Gastrocnemius medialis (tissue), 4 donors: ENCODE measurements at places on chromosomes 4 and X.

GRCh38 chrX:39633293-39633692, 464.5 kb downstream of the BCOR start:
- DNase-seq = no peak

DNA sequence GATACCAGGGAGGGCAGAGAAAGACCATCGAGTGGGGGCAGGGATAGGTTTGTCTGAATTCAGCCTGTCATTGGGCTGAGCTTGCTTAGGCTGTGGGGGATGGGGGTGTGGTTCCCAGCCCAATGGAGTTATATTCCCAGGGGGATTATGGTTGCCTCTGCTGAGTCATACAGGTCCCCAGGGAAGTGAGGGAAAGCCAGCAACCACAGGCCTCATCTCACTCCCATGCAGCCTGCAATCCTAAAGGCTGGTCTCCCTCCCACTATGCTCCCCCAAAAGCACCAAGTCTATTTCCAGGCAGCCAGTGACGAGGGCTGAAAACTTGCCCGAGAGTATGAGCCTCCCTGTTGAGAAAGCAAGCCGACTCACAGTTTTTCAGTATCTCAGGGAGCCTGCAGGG, 39.3 kb downstream of the AFM start:
- DNase-seq = no peak

GRCh38 chr4:144300616-144301015, 160.1 kb upstream of the GYPA start:
- no peak for DNase-seq

- DNase-seq = no peak
Measured at GRCh38 chrX:71466979-71467523, 65.9 kb upstream of the OGT start.

GRCh38 chr4:49516796-49517195, 530.7 kb downstream of the CWH43 start:
- no peak for DNase-seq

DNA sequence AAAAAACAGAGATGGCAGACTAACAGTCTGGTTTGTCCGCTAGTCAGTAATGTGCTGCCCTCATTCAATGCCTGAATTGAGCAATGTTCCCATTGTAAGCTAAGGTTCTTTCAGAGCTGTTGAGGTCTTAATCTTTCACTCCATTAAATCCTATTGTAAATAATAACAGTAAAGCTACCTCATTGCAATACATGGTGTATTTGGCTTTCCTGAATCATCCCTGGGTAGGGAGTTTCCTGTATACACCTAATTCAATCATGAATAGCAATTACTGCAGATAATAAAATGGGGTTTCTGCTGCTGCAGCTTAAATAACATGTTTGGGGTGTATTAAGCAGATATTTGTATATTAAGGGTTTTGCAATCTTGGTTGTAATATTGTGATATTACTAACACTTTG, 1100.2 kb upstream of the INTU start:
- DNase-seq = no peak

GRCh38 chr4:146191766-146192458, 16.4 kb downstream of the LSM6 start:
- peak; percentile 20 for DNase-seq

DNA sequence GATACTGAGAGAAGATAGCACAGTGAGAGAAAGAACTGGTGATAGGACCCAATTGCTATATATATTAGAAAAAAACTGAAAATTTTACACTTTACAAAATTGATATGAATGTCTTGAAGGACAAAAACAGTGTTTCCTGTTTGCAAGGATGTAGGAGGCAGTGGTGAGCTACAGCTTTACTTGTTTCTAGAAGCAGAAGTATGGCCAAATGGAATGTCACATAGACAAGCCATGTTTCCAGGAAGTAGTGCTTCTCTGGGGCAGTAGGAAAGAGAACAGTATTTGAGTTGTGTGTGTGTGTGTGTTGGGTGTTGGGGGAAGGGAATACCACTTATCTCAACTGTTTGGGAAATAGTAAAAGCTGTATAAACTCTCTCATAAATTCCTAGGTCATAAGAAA, 60.9 kb upstream of the IBSP start:
- no peak for DNase-seq

DNA sequence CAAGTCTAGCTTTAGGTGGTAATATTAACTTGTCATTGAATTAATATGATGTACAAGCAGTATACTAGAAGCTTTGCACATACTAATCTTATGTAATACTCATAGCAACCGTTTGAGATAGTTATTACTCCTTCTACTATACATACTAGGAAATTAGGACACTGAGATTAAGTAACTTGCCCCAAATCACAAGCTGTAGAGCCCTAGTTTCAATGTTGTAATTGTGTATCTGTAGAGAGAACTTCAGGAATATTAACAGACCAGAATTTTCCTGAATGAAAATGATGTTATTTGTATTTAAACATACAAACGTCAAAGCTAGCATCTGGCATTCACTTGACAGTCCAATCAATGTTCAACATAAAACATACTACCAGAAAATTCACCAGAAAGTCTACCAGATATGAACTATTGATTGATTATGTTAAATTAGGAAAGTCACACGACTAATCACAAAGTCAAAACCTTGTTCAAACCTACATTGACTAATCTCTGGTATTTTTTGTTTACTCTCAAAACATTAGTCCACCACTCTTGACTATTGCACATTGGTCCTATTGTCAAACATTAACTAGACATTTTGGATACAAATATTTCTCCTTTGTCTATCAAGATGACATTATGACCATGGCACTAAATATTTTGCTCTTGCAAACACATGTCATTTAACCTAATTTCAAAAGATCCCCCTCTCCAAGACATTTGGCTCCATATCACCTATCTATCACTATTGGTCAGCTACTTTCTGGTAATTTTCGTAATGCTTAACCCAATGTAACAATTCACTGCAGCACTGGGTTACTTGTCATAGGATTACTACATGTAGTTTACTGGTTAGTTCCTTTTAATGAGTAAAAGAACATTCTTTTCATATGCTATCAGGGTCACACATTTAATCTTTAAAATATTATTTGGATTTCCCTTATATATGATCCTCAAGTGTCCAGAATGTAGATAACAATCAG, 100.7 kb downstream of the GPC3 start:
- DNase-seq = no peak

DNA sequence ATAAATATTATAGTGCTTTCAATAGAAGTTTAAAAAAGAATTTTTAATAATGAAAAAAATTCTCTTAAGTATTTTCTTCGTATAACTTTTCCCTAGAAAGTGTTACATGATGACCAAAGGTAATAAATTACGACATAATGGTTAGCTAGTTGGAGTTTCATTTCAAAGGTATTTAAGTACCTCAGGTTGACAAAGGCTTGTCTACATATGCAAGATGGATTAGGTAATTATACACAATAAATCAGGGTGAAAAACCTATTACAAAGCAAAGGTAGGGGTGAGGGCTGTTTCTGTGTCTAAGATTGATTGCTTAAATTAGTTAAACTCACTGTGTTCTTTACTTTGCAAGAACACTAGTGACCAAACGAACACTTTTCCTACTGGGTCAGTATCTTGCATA, 508.5 kb upstream of the FAT1 start:
- DNase-seq = no peak
